ENCODE measurements at places on chromosomes 5 and 9.
A peak's percentile ranks its signal among the peaks of the same experiment; 100 is the strongest.

DNA sequence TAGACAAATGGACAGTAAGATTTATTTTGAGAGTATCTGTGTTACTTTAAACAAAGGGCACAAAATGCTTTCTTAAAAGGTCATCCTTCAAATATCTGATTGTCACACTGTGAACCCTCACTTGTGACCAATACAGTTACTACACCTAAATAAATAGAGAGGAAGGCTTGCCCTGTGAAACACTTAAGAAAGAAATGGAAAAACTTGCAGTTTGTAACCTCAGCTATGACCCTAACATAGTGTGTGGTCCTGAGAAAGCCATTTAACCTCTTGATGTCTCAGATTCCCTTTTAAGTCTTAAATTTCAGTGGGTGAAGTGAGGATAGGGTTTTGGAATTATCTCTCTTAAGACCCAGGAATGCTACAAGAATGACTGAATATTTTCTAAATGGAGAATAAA, 126.7 kb upstream of the SLC27A6 start:
- DNase-seq = no peak

DNA sequence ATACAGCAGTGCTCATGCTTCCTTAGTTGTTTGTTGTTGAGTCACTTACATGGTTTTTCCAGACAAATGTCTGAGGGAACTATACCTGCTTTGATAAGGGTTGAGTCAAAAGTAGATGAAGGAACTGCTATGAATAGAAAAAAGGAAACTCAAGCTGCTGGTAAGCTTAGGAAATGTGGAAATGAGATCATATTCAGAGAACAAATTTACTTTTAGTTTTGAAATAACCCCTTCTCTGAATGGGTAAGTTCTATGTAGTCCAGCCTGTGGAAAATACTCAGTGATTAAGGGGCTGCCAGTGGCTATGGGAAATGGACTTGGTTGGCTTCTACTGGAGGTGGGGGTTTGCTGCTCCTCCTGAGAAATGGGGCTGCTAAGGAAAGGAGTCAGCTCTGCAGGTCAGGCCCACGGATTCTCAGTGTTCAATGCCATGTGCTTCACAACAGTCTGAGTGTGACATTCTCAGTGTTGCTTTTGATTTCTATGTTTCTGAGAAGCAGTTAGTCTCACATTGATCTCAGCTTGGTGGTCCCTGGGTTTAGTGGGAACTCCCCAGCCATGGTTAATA, 47.7 kb upstream of the GLRX start:
- no peak for DNase-seq

DNA sequence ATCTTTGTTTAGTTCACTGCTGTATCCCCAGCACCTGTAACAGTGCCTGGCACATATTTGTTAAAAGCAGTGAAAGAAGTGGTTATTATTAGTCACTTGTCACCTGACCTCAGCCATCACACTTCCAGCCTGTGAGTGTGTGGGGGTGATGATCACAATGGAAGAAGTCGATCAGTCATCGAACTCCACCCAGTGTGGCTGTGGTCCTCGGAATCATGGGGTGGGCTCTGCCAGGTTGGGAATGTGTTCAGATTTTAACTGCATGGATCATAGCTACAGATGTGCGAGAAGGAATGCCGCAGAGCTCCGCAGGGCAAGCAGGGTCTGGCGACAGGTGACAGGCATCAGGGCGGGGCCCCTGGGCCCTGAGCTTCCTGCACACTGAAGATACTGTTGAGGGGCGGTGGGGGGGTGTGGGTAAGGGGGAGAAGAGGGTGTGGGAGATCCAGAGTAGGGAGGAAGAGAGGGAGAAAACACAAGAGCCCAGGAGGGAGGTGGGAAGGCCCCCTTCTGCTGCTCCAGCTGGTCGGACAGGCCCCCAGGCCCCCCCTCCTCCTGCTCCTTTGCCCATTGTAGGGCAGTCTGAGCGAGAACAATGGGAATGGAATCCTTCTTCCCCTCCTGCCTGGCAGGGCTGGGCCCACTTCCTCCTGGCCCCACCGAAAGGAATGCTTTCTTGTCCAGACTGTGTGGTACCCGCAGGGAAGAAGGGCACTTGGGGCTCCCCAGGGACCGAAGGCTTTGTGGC, 89.6 kb downstream of the SPRY4 start:
- DNase-seq = peak; percentile 58

GRCh38 chr9:112013266-112013665, 116.7 kb downstream of the UGCG start:
- DNase-seq = no peak

DNA sequence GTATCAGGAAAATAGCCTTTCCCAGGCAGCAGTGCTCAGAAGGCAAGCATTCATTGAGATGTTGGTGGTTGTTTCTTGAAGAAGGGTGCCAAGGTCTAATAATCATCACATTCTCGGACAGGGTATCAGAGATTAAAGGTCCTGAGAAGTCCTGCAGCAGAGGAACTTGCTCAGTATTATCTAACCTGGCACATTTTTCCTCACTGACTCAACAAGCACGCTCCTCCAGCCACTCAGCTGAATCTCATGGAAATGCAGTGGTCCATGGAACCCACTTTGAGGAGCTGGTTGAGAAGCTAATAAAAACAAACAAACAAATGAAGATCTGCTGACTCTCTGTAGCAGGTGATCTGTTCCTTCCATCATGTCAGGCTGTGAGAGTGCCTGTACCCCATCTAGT, 35.3 kb upstream of the ICE1 start:
- DNase-seq = no peak

DNA sequence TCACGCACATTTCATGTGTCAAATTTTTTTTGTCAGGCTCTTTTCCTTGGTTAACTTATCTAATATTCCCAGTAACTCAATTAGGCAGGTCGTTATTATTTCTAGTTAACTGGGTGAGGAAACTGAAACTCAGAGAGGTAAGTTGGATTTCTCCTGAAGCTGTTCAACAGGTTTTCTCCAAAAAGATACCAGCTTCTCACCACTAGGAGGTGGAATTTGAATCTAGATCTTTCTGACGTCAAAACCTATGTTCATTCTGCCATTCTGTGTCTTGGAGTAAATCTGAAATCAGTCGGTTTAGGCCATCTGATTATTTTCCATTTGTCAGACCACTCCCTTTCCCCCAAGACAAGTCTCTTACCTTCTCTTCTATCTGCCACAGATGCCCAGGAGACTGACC, 572.9 kb downstream of the ACTL7B start:
- no peak for DNase-seq

DNA sequence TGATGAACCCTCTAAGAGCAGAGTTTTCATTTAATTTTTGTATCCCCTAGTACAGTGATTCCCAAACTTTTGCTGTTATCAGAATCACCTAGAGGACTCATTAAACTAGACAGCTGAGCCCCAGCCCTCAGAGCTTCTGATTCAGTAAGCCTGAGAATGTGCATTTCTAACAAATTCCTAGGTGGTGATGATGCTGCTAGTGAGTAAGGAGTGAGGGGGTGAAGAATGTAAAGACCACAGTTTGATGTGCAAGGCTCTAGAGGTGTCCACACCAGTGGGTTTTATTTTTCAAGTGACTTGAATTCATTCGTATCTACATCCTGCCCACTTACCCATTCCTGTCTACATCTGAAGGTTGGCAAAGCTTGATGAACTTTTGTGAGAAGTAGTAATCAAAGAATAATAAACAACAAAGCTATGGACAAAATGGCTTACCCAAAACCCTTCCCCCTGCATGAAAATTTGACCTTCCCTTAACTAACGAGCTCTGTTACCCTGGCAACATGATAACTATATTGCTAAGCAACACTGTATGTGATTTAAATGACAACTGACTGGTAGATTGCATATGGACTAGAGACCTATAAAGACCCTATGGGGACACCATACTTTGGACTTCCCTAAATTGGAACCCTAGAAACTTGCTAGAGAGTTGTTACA, 35.2 kb downstream of the DTWD2 start:
- DNase-seq = no peak

- no peak for DNase-seq
Observed at GRCh38 chr5:142941245-142941644, 171.1 kb downstream of the ARHGAP26 start.

GRCh38 chr9:3186751-3187150, 339.1 kb downstream of the RFX3 start:
- no peak for DNase-seq

DNA sequence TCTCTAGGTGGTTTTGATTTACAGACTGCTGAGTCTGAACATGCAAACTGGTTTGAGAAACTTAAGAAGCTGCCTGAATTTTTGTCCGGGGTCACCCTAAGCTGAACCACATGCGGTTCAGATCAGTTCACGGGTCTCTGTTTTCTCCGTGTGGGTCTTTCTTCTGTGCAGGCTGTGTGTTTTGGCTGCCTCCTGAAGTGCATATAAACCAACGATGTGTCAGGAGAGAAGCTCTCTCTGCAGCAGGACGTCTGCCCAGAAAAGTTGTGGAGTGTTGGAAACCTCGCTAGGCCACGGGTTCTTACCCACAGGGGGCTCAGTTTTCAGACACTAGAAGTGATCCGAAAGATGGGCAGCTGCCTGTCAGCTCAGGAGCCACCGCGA, 364.2 kb downstream of the IRX2 start:
- no peak for DNase-seq

DNA sequence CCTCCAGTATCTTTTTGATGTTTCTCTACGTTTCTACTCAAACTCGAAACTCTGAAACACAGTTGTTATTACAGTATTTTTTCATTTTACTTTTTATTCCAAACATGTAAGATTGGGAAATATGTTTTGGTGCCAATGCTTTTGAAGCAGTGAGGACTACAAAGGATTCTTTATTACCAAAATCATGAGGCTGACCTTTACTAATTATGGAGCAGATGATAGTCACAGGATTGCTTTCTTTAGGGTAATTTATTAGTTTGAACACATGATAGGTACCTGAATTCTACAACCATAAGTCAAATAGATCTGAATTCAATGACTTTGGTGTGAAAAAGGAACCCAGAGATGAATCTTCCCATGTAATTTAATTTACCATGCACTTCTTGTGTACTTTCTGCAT, 2015.1 kb upstream of the C9orf72 start:
- DNase-seq = no peak

GRCh38 chr5:54753034-54753433, 232.4 kb downstream of the ESM1 start:
- DNase-seq = no peak

DNA sequence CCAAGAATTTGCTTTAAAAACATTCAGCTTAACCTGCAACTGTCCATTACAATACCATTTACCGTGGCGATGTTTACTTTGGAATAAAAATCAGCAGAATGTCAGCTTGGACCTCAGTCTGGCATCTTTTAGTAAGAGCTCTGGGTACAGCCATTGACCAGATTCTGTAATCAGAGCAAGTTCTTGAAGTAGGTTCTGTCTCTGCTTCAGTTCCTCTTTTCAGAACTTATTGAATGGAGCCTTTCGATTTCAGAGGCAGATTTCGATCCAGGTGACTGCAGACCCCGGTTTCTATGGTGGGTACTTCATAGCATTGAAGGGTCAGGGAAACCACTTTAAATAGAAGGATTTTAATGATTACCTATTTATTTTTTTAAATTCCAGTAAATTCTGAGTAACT, 53.4 kb upstream of the SV2C start:
- no peak for DNase-seq

DNA sequence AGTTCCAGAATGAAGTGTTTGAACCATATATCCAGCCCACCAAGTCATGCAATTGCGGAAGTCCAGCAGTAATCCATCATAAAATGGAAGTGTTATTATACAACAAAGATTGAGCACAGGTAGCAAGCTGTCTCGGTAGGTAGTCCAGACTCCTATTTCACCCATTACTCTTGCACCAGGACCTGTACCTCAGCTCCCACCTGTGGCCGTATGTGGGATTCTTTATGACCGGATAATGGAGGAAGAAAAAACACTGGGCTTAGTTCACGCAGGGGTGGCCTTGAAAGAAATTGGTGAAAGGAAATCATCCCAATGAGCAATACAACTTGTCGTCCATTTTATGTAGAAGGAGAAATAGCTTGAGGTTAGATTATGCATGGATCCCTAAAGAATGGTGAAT, 216.3 kb downstream of the ESM1 start:
- DNase-seq = no peak

DNA sequence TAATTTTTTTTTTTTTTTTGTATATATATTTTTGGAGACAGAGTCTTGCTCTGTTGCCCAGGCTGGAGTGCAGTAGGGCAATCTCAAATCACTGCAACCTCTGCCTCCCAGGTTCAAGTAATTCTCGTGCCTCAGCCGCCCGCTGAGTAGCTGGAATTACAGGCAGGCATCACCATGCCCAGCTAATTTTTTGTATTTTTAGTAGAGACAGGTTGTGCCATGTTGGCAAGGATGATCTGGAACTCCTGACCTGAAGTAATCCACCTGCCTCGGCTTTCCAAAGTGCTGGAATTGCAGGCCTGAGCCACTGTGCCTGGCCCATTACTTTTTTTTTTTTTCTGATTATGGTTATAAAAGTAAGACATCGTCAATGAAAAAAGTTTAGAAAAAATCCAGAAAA, 84.0 kb upstream of the LMNB1 start:
- no peak for DNase-seq

DNA sequence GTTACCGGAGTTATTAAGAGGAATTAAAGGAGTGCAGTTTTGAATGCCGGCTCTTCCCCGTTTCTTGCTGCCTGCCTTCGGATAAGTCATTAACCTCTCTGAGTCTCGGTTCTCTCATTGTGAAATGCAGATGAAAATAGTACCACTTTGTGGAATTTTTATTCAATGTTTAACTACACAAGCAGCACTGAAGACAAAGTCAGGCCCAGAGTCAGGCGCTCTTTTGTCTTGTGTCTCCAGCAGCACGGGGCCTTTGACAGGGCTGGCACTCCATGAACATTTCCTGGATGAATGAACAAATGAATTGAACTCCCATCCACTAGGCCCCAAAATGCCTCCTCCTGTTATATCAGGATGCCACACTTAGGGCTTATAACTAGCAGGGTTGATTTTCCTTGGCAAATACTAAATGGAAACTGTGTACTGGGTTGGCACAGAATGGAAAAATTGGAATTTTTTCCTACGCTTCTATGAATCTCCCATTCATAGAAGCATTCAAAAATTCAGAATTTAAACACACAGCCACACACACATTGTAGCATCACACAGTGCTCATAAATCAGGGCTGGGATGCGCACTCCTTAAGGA, 332.8 kb downstream of the MLLT3 start:
- DNase-seq = peak; percentile 36

GRCh38 chr9:69397384-69398214, 72.6 kb downstream of the ENTREP1 start:
- DNase-seq = no peak

- no peak for DNase-seq
Observed at GRCh38 chr5:90581956-90582355, 23.4 kb downstream of the ADGRV1 start.

GRCh38 chr5:110545716-110546115, 180.8 kb downstream of the TMEM232 start:
- no peak for DNase-seq

All from retina (tissue), 1 donor.